ENCODE measurements at places on chromosomes 13 and 19. TPM values are rescaled to one million over a fixed set of nuclear protein-coding genes. Genes with fewer than 3 reads are reported as not detected.

GRCh38 chr13:102131246-102131645 lies 270.6 kb downstream of the FGF14 start:
- no peak for DNase-seq

DNA sequence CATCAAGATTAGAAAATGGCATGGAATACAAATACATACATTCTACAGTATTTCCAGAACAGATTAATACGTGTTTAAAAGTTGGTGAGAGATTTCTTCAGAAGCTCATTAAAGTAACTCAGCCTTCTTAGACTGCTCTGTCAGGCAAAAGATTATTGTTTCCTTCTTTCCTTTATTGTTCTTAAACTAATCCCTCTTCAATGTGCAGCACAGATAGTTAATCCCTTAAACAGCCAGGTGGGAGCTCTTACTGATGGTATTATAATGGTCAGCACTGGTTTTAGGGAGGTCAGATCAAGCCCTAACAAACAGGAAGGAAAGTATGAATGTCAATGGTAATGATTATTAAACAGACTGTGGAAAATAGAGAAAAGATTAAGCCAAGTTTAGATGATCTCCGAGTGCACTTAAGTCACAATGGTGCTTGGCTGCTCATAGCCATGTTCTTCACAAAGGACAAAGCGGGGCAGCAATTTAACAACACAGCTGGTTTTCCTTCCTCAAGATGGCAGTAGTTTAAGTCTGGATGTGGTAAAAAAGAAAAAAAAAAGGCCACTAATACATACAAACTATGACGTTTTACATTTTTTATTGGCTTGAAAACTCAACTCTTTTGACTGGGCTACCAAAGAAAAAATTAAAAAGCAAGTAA lies 992.6 kb downstream of the PCDH9 start:
- no peak for DNase-seq

DNA sequence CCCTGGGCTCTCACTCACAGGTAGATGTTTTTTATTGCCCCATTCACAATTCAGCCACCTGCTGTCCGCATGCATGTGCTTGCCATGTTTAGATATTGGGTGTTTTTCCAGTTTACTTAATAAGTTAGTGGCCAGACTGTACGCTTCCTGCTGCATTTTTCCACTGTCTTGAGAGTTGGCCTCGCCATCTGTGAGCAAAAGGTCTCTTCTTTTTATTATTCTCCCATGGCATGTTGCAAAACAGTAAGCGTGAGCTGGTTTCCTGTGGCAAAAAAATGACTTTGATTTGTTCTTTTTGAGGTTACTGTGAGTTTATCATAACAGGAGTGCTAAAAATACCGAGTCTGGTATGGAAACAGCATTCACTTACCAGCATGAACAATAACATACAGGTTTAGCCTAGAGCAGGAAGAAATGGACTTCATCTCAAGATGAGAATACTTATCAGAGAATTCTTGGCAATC lies 46.0 kb downstream of the SAE1 start:
- peak; percentile 95 for DNase-seq

DNA sequence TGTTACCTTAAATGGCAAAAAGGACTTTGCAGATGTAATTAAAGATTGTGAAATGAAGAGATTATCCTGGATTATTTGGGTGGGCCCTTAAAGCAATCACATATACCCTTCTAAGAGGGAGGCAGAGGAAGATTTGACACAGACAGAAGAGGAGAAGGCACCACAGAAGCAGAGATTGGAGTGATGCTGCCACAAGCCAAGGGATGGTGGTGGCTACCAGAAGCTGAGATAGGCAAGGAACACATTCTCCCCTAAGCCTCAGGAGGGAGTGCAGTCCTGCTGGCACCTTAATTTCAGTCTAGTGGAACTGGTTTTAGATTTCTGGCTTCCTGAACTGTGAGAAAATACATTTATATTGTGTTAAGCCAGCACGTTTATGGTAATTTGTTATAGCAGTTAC lies 24.2 kb downstream of the DEDD2 start:
- no peak for DNase-seq

GRCh38 chr19:12648088-12648487 lies 18.5 kb downstream of the MAN2B1 start:
- DNase-seq: peak; percentile 36

DNA sequence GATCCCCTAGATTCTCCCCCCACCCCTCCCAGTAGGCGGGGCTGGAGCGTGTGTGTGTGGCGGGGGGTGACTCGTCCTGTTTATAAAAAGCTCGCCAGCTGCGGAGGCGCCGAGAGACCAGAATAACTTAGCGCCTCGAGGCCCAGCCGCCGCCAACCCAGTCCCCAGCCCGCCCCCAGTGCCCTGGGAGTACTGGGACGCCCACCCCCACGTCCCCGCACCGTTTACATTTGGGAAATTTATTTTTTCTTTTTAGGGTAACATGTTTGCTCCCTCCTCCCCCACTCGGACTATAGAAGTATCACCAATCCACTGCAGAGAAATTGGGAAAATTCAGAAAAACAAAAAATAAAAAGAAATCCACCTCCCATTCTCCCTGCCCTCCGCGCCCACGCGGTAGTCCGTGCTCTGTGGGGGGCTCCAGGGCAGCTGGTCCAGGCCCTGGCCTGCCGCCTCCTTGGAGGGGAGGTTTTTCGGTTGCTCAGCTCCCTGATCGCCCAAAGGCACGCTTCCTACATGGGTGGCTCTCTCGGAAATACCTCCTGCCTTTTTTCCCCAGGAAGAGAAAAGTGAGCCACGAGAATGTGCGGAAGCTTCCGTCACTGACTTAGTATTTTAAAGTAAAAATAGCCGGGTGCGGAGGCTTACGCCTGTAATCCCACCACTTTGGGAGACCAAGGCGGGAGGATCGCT lies 1.5 kb upstream of the RAB3A start:
- DNase-seq: peak; percentile 75

GRCh38 chr19:42132030-42132628 lies at the start of gene POU2F2:
POU2F2 (minus strand) TSS chr19:42132446; CDS start chr19:42132411, 35 bp downstream.
- DNase-seq: no peak

HCST gene
- total RNA-seq: 0.22 TPM

DNA sequence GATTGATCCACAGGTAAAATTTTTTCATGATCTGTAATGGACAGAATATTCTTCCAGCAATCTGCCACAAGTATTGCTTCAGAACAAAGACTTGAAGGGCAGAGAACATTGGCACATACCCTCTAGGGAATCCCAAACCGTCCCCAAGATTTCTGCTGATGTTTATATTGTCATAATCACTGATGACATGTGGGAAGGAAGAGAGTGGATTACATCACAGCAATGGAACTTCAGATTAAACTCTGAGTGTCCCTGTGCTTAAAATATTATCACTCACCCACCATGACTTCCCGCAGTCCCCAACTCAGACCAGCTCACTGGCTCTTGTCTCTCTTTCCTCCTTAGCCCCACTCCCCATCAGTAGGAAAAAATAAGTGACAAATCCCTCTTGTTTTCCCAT lies 8.5 kb upstream of the TPT1 start:
- DNase-seq: peak; percentile 27

DNA sequence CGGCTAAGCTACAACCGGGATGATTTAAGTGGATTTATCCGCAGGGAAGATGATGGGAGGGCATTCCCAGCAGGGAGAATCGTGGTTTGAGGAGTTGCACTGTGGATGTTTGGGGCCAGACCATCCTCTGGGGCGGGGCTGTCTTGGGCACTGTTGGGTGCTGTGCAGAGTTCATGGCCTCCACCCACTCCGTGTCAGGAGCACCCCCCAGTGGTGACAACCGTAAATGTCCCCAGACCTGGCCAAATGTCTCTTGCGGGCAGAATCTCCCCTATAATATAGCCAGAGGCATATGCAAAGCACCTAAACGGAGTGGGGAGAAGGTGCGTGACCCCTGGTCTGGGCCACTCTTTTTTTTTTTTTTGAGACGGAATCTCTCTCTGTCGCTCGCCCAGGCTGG lies 40.2 kb downstream of the SMIM24 start:
- DNase-seq: peak; percentile 32
